ENCODE measurements at places on chromosomes 2 and 18. TPM values are rescaled to one million over a fixed set of nuclear protein-coding genes. Genes with fewer than 3 reads are reported as not detected.

DNA sequence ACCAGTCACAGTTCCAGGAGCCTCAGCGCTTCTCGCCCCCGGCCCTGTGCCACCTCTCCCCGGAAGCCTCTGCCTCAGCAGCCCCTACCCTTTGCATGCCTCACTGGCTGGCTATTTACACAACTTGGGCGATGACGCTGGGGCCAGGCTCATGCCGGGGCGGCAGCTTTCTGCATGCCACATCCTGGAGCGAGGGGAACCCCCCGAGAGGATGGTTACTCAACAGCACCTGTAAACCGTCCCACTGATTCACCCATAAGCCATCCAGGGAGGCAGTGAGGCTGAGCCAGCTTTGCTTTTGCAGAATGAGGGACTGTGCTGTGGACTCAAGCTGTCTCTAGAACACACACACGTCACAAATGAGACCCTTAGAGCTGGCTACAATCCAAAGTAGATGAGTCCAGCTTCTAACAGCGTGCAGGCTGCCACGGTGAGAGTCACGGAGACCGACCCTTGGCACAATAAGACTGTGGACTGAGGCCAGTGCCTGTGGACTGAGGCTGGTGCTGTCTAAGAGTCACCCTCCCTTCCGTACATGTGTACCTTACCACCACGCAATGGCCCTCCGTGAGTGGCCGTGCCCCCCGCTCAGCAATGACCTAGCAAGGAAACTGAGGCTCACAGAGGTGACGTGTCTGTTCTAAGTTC lies 45.6 kb upstream of the ODC1 start:
- no peaks in the 10 kb centered on the region for H3K27me3 ChIP-seq
- H3K27ac ChIP-seq, result peak overlapping the region; percentile 80
- H3K4me1 ChIP-seq, result peaks cover 37% of the 10 kb centered on the region

DNA sequence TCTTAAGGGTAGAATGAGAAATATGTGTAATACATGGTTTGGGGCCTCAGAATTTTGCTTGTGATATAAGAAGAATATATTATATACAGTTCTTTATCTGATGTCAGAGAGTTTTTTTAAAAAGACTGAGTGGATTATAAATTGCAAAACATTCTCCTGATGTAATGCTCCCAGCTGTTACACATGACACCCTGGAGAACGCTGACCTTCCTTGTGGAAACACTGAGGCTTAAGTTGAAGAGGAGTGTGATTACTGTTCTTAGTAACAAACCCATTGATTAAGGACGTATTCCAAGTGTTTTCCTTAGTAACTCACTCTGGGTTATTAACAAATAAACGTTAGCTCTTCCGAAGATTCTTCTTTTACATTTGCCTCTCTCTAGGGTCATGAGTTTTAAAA lies 1069.3 kb upstream of the CNTNAP5 start:
- no peaks in the 10 kb centered on the region for H3K4me1 ChIP-seq
- DNase-seq, result no peak
- H3K4me3 ChIP-seq, result no peak overlapping the region
- no peak overlapping the region for H3K27ac ChIP-seq

- no peak for DNase-seq
- H3K27me3 ChIP-seq, result peaks cover 2% of the 10 kb centered on the region
- H3K27ac ChIP-seq, result no peak overlapping the region
- H3K36me3 ChIP-seq, result no peaks in the 10 kb centered on the region
- H3K4me3 ChIP-seq, result no peak overlapping the region
Observed at GRCh38 chr18:44673256-44673880, 7.3 kb upstream of the SETBP1 start.

GRCh38 chr2:203692031-203692710 lies 14.3 kb upstream of the CD28 start:
- no peak overlapping the region for H3K4me3 ChIP-seq
- H3K36me3 ChIP-seq, result no peaks in the 10 kb centered on the region

GRCh38 chr2:55775828-55776227 lies 82.2 kb upstream of the PNPT1 start:
- DNase-seq, result no peak
- H3K36me3 ChIP-seq, result no peaks in the 10 kb centered on the region
- H3K4me3 ChIP-seq, result no peak overlapping the region
- H3K27ac ChIP-seq, result no peak overlapping the region
- H3K4me1 ChIP-seq, result no peaks in the 10 kb centered on the region

Gene NOL4
- total RNA-seq, result not detected

Data from T-cell (primary cell).